ENCODE measurements at places on chromosomes 7 and 10. TPM values are rescaled to one million over a fixed set of nuclear protein-coding genes. Genes with fewer than 3 reads are reported as not detected.

Gene OGDHL
- total RNA-seq: 0.26 TPM

Gene RARRES2
- 1.7 TPM for total RNA-seq

Gene ACSM6
- total RNA-seq: not detected

Gene TCAF2
- 7.2 TPM for total RNA-seq

Gene MAP3K8
- 12.3 TPM for total RNA-seq

Gene SLC13A1
- total RNA-seq: not detected

Gene NODAL
- not detected for total RNA-seq

Gene CPN1
- not detected for total RNA-seq

Gene BLNK
- total RNA-seq: not detected

Gene MUC3A
- total RNA-seq: not detected

Gene SLC26A3
- not detected for total RNA-seq

Gene SLC25A13
- 10.3 TPM for total RNA-seq

Gene ZPBP
- total RNA-seq: not detected

Gene EIF4H
- total RNA-seq: 502 TPM

Gene METTL2B
- 29.3 TPM for total RNA-seq

Gene TEX47
- total RNA-seq: not detected

Gene PIK3AP1
- total RNA-seq: not detected

Gene PRTFDC1
- total RNA-seq: 15.8 TPM

Gene KIF11
- total RNA-seq: 8.7 TPM

Gene HNRNPF
- 175 TPM for total RNA-seq

Gene C10orf120
- total RNA-seq: not detected

Gene PLXNA4
- total RNA-seq: 29.5 TPM

Gene MET
- total RNA-seq: 55.3 TPM

Gene OR2A12
- total RNA-seq: not detected

Gene SFTPA1
- not detected for total RNA-seq

Gene SFRP4
- total RNA-seq: 95.2 TPM

Gene FOXP2
- total RNA-seq: 0.26 TPM

Gene OPN4
- total RNA-seq: not detected

Gene FXYD4
- total RNA-seq: not detected

Gene RASA4B
- total RNA-seq: 7.7 TPM

Gene CALML5
- not detected for total RNA-seq

Gene PTPRN2
- 0.26 TPM for total RNA-seq

Gene UTF1
- not detected for total RNA-seq

Gene GFRA1
- 0.39 TPM for total RNA-seq

Gene STAG3
- total RNA-seq: 2.2 TPM

Gene CDC14C
- not detected for total RNA-seq

Gene TAS2R41
- total RNA-seq: not detected

Gene FAM180A
- total RNA-seq: 51.3 TPM

Gene FKBP6
- total RNA-seq: not detected

Gene GJC3
- total RNA-seq: not detected

Gene TUBAL3
- total RNA-seq: not detected

Gene IQUB
- total RNA-seq: 0.85 TPM

Gene MACROH2A2
- total RNA-seq: 4.6 TPM

Gene RASSF4
- 6.2 TPM for total RNA-seq

Gene VSTM4
- total RNA-seq: 8.2 TPM

Gene CYP3A4
- total RNA-seq: not detected

Gene MSMB
- total RNA-seq: not detected

Gene JCAD
- 8.0 TPM for total RNA-seq

Gene TFR2
- total RNA-seq: 1.9 TPM

Gene LDB1
- 48.1 TPM for total RNA-seq

Gene STRIP2
- 2.2 TPM for total RNA-seq

Gene TBXAS1
- total RNA-seq: 1.1 TPM

Gene PRRT4
- total RNA-seq: 0.13 TPM

Gene GBX1
- not detected for total RNA-seq
